ENCODE measurements at places on chromosomes 13 and 19. TPM values are rescaled to one million over a fixed set of nuclear protein-coding genes. Genes with fewer than 3 reads are reported as not detected.

MUC16 gene
- 1.7 TPM for total RNA-seq

CGB1 gene
- not detected for total RNA-seq

MAB21L1 gene
- 0.24 TPM for total RNA-seq

ZNF878 gene
- total RNA-seq = 0.73 TPM

CKM gene
- total RNA-seq = 3,213 TPM

- no peak for DNase-seq
These were observed 676.7 kb upstream of the SPRY2 start for GRCh38 chr13:81017513-81018152.

- DNase-seq = no peak
These were observed 88.3 kb upstream of the TEX29 start for GRCh38 chr13:111232191-111232590.

DNA sequence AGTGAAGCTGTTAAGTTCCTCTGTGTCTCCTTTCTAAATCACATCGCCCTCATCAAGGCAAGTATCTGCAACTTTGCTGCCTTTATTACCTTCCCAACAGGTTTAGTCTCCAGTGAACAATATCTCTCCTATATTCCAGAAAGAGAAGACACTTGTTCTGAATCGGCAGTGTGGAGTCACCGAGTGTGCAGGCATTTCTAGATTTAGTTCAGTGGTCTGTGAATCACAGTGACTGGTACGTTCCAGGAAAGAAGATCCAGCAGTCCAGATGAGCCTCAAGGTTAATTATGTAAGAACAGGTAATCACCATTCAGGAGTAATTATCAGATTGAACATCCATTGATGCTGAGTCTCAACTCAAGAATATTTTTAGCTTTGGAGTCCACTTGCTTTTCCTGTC lies 497.0 kb downstream of the FOXO1 start:
- DNase-seq = no peak

GRCh38 chr19:13077240-13077639 lies 25.4 kb downstream of the LYL1 start:
- no peak for DNase-seq

GRCh38 chr19:31408460-31409124 lies 59.4 kb upstream of the TSHZ3 start:
- DNase-seq = peak; percentile 38

DNA sequence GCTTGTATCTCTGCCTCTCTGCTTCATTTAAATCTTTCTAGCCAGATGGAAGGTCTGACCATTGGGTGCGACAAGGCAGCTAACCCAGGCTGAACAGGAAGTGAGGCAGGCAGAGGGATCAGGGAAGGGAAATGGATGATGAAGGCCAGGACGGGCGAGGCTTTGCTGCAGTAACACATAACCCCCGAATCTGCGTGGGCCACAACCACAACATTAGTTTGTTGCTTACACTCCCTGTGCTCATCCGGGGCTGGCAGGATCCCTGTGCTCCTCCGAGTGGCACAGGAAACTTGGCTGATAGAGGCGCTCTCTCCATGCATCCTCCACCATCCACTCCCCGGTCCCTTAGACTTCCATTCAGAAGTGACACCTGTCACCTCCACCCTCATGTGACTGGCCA lies 1.1 kb upstream of the FLT3LG start:
- DNase-seq = no peak

DNA sequence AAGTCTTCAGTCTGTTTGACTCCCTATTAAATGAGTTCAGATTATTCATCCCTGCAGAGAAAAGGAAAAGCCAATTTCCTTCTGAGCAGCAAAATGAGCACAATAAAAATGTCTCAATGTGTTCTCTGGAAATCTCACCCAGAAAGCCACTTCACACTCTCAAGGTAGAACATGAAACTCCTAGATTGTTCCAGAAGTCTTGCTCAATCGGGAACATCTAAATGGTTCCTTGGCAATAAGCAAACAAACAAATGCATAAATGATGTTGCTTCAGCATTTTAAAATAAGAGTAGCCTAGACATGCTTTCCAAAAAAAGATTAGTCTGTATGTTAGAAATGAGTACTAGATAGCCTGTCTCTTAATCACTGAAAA lies 59.7 kb upstream of the TNFRSF19 start:
- no peak for DNase-seq

- no peak for DNase-seq
These were observed 81.8 kb upstream of the CLDN10 start for GRCh38 chr13:95470574-95471366.

GRCh38 chr13:101025925-101026324 lies 351.3 kb upstream of the TMTC4 start:
- no peak for DNase-seq

GRCh38 chr13:27481766-27482165 lies 31.4 kb upstream of the MTIF3 start:
- no peak for DNase-seq

GRCh38 chr13:66069570-66069969 lies 1160.6 kb downstream of the PCDH9 start:
- no peak for DNase-seq

- DNase-seq = no peak
These were observed 428.5 kb upstream of the NBEA start for GRCh38 chr13:34513526-34513925.

GRCh38 chr13:83819156-83819555 lies 63.1 kb downstream of the SLITRK1 start:
- DNase-seq = no peak

DNA sequence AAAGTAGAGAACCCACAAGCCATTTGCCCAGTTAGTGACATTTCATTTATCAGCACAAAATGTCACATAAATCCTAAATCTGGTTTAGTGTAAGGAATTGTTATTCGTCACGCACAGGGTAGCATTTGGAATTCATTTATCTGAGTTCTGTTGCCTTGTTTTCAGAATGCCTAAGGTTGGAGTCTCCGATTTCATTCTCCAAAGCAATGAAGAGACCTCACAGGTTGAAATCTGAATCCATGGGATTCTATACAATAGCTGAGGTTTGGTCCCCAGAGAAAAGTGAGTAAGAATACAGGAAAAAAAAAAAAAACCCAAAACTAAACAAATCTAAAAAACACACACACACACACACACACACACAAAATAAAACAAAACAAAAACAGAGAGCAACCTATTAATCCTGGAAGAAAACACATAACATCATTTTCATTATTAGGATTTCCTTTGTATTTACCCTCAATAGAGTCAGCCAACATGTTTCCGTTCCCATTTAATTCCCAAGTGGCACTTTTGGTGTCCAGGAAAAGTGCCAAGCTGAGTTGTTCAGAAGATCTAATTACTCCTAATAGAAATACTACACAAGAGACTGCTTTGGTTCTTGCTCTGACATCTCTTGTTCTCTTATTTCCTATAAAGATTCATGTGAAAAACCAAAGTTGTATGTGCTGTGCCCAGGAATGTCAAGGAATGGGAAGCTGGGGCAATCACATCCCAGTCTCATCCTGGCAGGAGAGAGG lies 36.2 kb upstream of the LRCH1 start:
- no peak for DNase-seq

DNA sequence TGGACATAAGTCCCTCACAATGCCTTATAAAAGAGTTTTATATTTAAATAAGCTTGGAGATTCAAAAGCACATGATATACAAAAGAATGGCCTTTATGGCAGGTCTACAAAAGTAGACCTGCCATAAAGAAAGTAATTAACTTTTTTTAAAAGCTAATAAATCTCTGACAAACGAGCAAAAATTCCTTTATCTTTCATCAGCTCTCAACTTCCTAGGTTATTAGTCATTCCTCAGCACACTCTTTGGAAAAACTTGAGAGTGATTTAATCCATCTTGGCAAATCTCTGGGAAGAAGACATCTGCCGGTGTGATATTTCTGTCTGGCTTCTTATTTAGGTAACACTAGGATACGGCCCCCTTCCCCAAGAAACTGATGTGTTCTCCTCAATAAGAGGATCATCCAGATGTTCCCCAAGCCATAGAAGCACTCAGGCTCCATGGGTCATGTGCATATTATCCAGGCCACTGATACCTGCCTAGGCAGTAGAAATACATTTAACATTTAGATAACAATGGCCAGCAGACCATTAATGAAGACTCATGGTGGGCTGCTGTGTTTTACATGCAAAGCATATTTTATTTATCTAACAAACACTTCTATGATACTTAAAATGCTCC lies 372.7 kb downstream of the LIG4 start:
- no peak for DNase-seq

- no peak for DNase-seq
These were observed 414.2 kb upstream of the MIR17HG start for GRCh38 chr13:90933097-90933826.

All from left cardiac atrium (tissue), 4 donors.